ENCODE measurements at places on chromosomes 1 and 21.

DNA sequence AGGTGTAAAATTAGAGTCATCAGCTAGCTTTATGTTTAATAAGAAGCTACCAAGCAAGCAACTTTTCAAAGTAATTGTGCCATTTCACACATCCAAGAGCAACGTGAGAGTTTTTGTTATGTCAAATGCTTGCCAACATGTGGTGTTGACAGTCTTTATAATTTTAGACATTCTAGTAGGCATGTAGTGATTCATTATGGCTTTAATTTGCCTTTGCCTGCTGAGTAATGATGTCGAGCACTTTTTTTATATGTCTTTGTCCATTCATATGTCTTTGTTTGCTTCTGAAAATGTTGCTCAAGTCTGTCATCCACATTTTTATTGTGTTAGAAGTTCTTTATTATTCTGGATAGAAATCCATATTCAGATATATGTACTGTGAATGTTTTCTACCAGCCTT lies 21.4 kb upstream of the CHIT1 start:
- DNase-seq: no peak

DNA sequence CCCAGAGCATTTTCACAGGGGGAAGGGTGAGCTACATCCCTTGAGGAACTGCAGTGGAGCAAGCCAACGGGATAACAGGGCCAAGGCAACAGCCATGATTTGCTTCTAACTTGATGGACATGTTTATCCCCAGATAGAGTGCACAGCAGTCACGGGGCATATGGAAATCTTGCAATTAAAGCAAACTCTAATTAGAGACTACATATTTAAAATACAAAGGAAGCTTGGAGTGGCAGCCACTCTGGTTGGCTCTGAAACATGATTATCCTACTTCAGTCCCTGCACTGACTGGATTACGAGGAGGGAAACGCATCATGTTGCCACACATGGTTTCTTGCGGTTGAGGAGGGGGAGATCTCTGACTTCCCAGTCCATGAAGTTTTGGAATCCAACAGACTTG lies 60.8 kb downstream of the BEND5 start:
- no peak for DNase-seq

- DNase-seq: peak; percentile 69
Measured at GRCh38 chr1:58047265-58047858, 499.2 kb downstream of the OMA1 start.

GRCh38 chr21:39984286-39984991 lies 117.2 kb downstream of the PCP4 start:
- DNase-seq: no peak

DNA sequence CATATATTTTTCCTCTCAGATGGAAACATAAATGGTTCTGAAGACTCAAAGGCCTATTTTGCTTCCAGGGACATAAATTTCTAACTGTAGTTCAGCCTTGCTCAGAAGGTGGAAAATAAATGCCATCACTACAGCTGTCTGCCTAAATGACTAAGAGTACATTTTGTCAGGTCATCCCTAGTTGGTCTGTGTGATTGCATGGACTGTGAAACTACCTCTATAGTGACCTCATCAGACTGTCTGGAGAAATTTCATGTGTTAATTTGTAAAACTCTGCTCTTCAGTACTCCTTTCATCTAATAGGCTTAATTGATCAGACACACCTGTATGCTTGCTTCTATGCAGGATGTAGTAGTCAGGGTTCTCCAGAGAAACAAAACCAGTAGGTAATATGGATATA lies 886.9 kb downstream of the AMY1C start:
- DNase-seq: no peak
